ENCODE measurements at places on chromosomes 12 and 14.

DNA sequence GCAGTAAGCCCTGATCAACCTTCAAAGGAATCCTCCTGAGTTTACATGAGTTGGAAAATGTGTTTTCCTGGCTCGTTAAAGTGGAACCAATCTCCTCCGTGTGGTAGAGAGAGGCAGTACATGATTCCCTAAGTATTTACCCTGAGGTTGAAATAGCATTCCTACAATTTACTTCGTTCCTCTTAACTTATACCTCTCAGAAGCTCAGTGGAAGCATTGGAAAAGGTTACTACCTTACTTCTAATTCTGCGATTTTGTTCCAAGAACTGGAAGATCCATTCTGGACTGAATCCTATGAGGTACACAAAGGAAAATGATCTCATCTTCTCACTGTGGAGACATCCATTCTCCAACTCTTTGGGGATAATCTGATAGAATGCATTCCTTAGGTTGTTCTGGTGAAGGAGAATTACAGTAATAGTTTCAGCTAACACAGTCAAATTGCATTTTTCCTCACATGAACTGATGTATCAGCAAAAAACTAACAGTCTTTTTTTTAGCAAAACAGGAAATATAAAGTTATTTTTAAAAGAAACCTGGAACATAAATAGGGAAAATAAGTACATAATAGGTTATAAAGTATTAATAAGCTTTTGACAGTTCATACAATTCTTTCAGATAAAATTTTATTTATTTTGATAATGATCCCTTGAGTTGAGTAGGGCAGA, 475.6 kb downstream of the PDZRN4 start:
- no peak for DNase-seq

- DNase-seq: no peak
Measured at GRCh38 chr12:39935275-39935674, 170.6 kb downstream of the SLC2A13 start.

GRCh38 chr14:101119830-101120571, 216.5 kb upstream of the RTL1 start:
- no peak for DNase-seq

GRCh38 chr14:91996948-91997371, 42.9 kb downstream of the TRIP11 start:
- DNase-seq: no peak

- no peak for DNase-seq
Measured at GRCh38 chr14:92549105-92549858, 35.7 kb downstream of the RIN3 start.

DNA sequence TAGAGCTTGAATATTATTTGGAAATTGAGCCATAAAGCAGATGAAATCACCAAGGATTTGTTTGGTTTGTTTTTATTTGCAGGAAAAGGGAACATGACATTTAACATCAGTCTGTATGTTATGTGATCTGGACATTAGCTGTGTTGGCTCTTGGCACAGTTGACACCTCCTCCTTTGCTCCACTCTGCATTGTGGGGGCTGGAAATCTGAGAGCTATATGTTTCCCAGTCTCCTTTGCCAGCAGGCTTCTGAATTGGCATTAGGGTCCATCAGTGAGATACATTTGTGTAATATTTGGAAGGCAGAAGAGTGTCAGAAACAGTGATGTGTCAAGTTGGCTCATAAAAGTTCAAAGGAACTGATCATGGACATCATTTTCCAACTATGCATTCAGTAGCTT, 322.1 kb upstream of the ATP2B1 start:
- DNase-seq: no peak

DNA sequence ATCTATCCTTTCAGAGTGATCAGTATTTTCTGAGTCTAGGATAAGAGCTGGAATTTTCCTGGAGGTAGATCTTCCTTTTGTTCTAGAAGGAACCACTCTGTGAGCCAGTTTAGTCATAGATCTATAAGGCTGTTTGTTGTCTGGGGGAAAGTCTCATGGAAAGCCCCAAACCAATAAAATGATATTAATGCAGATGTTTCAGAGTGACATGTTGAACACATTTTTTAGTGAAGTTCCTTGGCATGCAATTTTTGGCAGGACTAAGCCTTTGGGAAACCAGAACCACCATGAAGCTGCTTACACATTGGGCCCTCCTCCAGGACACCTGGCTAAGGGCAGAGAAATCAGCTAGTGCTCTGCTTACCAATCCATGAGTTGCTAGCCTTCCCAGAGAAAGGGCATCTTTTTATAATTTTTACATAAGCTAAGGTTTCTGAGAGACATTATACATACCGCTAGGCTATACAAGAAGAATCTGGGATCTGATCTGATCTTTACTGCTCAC, 101.5 kb upstream of the PCED1B start:
- DNase-seq: no peak

DNA sequence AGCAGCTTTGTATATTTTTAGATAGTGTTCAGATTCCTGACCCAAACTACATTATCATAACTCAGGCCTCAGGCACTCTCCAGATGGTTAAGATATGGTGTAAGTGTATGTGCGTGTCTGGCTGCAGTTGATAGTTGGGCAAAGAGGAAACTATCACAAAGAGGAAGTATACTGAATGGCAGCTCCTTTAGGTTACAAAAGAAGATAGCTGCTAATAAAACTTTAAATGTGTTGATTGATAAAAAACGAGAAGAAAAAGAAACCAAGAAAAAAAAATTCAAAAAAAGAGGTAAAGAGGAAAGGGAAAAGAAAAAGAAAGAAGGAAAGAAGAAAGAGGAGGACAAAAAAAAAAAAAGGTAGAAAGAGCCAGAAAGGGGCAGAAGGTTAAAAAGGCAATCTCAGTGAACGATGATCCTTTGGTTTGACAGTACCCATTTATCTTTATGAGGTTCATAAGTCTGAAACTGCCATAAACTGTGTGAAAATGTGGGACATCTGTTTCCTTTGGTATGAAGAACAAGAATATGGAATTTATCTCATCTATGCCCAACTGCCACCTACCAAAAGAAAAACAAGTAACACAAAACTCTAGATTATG, 42.2 kb downstream of the TAOK3 start:
- DNase-seq: no peak

- DNase-seq: no peak
Measured at GRCh38 chr14:101453225-101453624, 108.1 kb upstream of the DIO3 start.

DNA sequence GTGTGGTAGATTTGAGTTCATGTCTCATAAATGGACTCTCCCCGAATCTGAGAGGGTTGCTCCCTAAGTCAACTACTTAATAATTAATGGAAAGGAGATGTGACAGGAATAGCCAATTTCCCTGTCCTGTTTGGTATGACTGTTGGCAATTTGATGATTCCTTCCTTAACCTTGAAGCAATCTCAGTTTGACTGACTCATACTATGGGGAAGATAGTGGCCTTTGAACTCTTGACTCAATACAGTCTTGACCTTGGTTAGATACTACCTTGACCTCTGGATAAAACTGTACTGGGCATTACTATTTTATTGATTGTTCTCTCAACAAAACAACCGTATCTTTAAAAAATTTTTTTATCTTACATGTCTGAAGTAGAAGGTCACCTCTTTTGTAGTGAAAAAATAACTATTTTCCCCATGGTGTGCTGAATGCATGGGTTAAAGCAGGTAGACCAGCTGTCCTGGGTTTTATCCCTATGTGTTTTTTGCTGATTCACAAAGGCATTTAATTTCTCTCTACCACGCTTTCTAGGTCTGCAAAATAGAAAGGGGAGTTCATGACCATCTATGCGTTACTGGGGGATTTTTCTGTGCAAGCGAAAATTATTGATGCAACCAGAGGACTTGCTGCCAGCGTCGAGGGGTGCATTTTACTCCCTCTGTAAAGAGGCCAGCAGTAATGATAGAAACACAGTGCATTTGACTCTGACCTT, 80.1 kb downstream of the ETV6 start:
- DNase-seq: no peak

DNA sequence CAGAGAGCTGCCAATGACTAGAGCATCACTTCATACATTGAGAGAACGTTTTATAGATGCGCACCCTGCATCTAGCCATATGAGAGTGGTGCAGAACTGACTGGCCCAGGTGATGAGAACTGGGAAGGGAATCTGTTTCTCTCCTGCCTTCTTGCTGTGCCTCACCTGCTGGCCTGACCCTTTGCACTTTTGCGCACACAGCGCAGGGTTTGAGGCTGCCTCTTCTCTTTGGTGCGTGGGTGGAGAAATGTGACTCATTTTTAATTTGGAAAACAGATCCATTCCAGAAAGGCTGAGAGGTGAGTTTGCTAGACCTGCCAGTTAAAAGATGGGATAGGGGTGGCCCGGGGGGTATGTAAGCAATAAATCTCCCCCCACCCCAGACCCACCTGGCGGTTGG, 453 bp upstream of the ESRRB start:
- no peak for DNase-seq

DNA sequence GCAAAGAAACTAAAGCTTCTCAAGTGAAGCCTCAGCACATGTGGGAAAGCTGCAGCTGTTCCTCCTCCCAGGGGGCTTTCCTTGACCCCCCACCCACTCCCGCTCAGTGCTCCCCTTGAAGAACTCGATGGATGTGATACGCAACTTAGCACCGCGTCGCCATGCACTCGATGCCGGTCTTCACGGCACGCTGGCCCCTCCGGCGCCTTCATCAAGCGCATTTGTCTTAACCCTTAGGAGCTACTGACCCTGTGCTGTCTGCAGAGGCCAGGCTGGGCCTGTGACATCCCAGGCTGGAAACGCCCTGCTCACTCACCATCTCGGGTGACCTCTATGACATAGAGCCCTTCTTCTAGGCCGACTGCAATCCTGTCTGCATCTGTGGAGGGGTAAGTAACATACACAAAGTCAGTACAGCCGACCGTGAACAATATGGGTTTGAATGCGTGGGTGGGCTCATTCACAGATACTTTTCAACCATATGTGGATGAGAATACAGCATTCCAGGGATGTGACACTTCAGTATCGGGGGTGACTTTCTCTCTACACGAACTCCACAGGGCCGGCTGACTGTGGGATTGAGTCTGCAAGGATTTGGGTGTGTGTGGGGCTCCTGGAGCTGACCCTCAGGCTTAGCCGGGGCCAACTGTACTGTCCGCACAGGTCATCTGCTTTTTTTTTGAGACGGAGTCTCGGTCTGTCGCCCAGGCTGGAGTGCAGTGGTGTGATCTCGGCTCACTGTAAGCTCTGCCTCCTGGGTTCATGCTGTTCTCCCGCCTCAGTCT, 23.1 kb downstream of the AMN start:
- no peak for DNase-seq

DNA sequence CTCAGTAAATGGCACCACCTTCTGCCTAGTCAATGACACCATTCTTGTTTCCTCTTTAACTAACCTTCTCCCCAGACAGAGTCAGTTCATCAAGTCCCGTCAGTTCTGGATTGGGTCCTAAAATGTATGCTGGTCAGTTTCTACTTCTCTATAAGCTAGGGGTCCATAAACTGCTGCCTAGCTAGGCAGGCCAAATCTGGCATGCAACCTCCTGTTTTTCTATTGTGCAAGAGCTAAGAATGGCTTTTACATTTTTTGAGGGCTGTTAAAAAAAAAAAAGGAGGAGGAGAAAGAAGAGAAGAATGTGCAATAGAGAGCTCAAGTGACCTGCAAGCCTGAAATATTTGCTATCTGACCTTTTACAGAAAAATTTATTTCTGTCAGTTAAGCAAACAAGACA, 6.4 kb upstream of the TMED10 start:
- no peak for DNase-seq

DNA sequence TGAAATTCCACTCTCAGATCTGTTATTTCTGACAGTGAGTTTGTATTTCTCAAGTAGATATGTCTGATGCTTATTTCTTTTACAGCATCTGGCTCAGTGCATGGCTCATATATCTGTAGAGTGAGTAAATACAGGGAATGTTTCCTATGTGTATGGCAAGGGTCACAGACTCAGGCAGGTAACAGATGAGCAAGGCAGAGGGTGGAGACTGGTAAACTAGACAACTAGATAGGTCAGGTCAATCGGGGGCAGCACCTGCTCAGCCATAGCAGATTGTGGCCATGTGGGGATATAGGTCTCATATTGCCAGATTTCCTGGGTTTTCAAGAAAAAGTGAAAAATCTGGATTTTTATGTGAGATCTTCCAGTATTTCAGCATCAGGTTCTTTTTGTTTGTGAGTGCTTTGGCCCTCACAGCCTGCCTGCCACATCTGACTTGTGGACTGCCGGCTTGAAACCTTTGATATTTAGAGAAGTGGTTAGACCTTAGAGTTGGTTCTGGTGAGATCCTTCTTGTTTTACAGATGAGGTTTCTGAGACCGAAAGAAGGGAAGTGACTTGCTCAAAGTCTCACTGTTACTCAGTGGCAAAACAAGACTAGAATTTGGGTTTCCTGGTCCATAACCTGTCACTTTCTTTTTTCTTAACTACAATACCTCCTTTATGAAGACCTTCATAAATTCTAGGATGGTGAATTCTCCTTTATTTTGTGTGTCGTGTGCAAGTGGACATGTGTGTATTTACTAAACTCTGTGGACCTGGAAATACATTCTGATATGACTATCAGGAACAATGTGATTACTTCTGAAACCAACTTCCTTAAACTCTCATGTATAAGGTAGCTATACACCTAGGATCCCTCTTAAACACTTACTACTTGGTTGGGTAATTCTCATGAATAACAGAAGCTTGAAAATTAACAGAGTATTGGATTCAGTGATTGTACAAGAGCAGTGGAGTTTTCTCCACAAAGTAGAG, 34.4 kb downstream of the PROX2 start:
- DNase-seq: no peak

GRCh38 chr12:78898416-78898815, 33.8 kb downstream of the SYT1 start:
- no peak for DNase-seq

DNA sequence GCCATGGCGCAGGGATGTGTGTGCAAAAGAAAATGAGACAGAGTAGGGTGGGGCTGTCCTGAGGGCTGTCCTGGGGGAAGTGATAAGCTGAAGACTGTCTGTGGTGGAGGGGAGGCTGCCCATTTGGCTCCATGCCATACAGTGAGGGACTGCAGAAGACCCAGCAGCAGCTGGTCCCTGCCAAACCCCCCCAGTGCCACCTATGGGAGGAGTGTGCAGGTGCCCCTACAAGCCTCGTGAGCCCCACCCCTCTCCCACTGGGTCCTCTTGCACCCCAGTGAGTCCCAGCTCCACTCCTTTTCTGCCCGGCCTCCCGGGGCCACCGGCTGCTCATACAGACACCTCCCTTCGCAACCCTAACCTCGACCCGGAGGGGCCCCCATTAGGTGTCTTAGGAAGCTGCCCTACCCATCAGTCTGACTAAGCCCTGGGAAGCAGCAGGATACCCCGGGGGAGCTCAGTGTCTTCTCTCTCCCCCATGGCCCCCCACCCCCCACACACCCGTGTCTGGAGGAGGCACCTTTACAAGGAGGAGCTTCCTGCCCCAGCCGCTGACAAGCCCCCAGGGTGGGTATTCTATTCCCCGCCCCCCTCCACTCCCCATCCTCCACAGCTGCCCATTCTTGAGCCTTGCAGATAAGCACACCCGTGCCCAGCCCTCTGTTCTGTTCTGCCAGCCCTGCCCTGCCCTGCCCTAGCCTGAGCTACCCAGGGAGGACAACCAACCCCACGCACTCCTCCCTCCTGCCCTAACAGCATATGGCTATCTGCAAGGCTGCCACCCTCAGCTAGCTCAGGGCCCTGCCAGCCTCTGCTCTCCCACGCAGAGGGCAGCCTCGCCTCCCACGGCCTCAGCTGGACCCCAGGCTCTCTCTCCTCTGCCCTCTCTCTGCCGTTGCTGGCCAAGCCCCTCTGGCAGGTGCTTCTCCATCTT, 41.9 kb downstream of the SLC6A12 start:
- no peak for DNase-seq

- DNase-seq: no peak
Measured at GRCh38 chr12:42213954-42214426, 24.1 kb downstream of the YAF2 start.
